EH (cell line): ENCODE measurements at places on chromosomes 13 and 19.

- DNase-seq, result no peak
These were observed 73.2 kb downstream of the GGACT start for GRCh38 chr13:100515410-100515800.

GRCh38 chr13:51034906-51035305 is 76.2 kb downstream of the C13orf42 start:
- DNase-seq, result no peak

GRCh38 chr19:36686365-36687213 is 823 bp upstream of the ZNF567 start:
- peak; percentile 3 for DNase-seq

DNA sequence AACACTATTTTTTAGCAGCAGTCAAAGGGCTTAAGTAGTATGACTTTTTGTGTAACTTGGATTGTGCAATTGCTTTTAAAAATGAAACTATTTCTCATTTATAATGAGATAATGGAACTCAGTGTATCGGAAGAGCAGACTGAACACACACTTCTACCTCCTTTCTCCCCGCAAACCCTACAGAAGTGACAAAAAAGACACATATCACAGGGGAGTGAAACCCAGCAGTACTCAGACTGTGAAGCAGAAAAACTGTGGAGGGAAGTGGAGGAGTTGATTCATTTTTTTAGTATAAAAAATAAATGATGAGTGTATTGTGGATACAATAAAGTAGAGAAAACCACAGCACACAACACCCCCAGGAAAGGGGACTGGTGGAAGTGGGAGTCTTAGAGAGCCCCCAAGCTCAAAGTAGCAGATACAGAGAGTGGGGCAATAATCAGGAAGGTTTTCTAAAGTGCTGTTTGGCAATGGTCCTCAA is 9.7 kb downstream of the LPAR6 start:
- DNase-seq, result peak; percentile 20

DNA sequence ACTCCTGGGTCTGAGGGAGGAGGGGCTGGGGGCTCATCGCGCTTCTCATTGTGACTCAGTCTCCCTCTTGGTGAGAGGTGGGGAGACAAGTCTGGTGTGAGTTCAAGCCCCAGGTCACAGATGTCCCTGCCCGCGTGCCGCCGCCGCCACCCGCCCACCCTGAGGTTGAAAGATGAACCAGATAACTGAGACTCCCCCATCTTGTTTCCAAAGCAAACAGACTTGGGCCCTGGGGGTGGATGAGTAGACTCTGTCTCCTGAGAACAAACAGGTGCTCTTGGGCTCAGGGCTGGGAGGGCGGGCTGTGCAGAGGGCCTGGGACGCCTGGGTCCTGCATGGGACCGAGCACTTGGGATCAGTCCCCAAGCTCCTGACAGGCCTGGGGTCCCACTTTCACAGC is 567 bp downstream of the SBK2 start:
- no peak for DNase-seq
